Glutamatergic neuron (in vitro differentiated cells): ENCODE measurements at places on chromosomes 1 and 21.

- peaks cover 13% of the 10 kb centered on the region for H3K36me3 ChIP-seq
- H3K4me1 ChIP-seq, result peaks cover 7% of the 10 kb centered on the region
- H3K4me3 ChIP-seq, result no peak overlapping the region
- no peak for DNase-seq
- H3K27ac ChIP-seq, result no peak overlapping the region
Measured at GRCh38 chr21:36730291-36731281, 31.7 kb downstream of the SIM2 start.

DNA sequence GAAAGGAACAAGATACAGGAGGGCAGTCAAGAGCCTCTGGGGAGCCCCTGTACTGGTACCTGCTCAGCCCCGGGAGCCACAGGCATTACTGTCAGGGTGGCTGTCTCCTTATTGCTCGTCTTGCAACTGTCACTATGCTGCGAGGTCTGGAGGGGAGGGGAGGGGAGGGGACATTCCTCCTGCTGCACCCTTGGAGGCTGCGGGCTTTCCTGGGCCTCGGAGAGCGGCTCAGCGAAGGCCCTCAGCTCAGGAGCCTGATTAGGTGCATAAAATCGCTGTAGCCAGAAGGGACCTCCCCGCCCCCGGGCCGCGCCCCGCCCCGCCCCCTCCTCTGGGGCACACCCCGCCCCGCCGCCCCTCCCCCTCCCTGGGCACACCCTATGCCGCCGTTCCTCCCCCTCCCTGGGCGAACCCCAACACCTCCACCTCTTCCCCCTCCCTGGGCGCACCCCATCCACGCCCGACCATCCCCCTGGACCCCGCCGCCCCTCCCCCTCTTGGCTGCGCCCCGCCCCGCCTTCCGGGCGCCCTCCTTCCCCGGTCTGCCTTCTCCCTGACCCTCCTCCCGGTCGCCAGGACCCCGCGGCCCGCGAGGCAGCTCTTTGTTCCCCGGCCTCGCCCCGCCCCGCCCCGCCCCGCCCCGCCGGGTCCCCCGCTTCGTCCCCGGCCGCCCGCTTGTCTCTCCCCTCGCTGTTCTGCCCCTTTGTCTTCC is 35.5 kb downstream of the CACHD1 start:
- peaks cover 26% of the 10 kb centered on the region for H3K4me1 ChIP-seq
- no peaks in the 10 kb centered on the region for H3K36me3 ChIP-seq
- DNase-seq, result peak; percentile 81
- H3K27ac ChIP-seq, result peak overlapping the region; percentile 95
- peaks cover 7% of the 10 kb centered on the region for H3K27me3 ChIP-seq
- peak overlapping the region; percentile 87 for H3K4me3 ChIP-seq

GRCh38 chr1:202661136-202661845 is 49.0 kb downstream of the SYT2 start:
- H3K4me1 ChIP-seq, result peaks cover 28% of the 10 kb centered on the region
- DNase-seq, result no peak
- H3K27me3 ChIP-seq, result peaks cover 4% of the 10 kb centered on the region
- no peaks in the 10 kb centered on the region for H3K36me3 ChIP-seq

GRCh38 chr1:84198832-84199231 is 54.8 kb downstream of the PRKACB start:
- no peak overlapping the region for H3K27ac ChIP-seq
- no peaks in the 10 kb centered on the region for H3K4me1 ChIP-seq
- no peaks in the 10 kb centered on the region for H3K27me3 ChIP-seq
- H3K36me3 ChIP-seq, result peaks cover 5% of the 10 kb centered on the region
- no peak overlapping the region for H3K4me3 ChIP-seq
- no peak for DNase-seq

DNA sequence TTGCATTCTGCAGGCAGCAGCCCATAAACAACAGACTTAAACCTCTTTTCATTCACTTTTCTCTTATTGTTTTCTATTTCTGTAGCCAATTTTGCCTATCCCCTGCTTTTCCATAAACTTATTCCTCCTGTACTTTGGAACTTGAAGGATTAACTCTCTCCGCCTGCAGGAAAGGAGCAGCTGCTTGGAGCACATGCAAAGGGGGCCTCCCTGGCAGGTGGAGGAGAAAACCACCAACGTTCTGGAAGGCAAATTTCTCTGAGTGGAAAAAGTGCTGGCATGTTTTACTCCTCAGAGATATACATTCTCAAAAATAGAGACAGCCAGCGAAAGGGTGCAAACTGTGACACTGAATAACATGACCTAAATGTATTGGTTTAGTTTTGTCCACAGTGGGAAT is 33.6 kb downstream of the RGS21 start:
- no peak for DNase-seq
- no peak overlapping the region for H3K4me3 ChIP-seq
- H3K27ac ChIP-seq, result no peak overlapping the region

GRCh38 chr1:54456361-54456760 is 50.2 kb upstream of the SSBP3 start:
- no peaks in the 10 kb centered on the region for H3K27me3 ChIP-seq
- H3K4me3 ChIP-seq, result no peak overlapping the region
- peaks cover 27% of the 10 kb centered on the region for H3K4me1 ChIP-seq
- H3K36me3 ChIP-seq, result no peaks in the 10 kb centered on the region

DNA sequence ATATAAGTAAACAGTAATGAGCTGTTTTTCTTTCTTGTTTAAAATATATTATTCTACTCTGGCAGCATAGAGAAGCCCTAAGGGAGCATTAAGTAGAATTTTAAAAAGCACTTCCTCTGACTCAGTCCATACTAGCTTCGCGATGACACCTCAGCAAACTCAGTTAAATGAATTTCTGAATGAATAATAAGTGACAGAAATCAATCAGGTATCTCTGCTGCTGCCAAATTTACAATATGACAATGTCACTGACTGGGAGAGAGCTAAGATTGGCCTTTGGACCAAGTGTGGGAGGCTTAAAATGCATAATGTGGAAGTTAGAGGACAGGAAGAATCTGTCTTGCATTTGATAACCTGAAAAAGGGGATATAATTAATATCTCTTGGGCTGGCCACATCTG is 296.1 kb downstream of the HHIPL2 start:
- no peaks in the 10 kb centered on the region for H3K4me1 ChIP-seq
- no peak for DNase-seq
- peaks cover 2% of the 10 kb centered on the region for H3K27me3 ChIP-seq
- H3K36me3 ChIP-seq, result no peaks in the 10 kb centered on the region
- H3K4me3 ChIP-seq, result no peak overlapping the region
- no peak overlapping the region for H3K27ac ChIP-seq

DNA sequence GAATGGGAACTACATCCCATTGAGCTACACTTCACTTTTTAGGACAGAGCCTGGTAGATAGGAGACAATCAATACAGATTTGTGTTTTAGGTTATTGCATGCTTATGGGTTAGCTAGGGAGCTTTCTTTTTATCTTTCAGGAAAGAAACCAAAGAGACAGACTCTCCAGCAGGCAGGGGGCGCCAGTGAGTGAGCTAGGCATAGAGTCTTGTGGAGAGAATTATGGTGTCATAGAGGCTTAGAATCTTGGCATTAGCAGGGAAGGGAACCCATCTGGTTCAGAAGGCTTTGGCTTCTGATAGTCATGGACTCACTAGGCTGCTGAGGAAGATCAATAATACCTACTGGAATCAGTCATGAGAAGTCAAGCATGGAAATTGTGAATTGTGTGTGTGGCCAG is at the start of gene SMCP:
SMCP (plus strand) TSS at position 281 of the 400 bp plus-strand sequence. CDS start 6,101 bp downstream, outside the sequence.
- DNase-seq, result peak; percentile 43
- no peak within 1 kb of the TSS for H3K4me3 ChIP-seq
- H3K36me3 ChIP-seq, result peaks cover 5% of the 10 kb centered on the region
- H3K4me1 ChIP-seq, result no peaks in the 10 kb centered on the region
- H3K27ac ChIP-seq, result no peak within 1 kb of the TSS

- H3K27ac ChIP-seq, result no peak overlapping the region
- no peaks in the 10 kb centered on the region for H3K27me3 ChIP-seq
- H3K36me3 ChIP-seq, result no peaks in the 10 kb centered on the region
- H3K4me3 ChIP-seq, result no peak overlapping the region
Measured at GRCh38 chr1:91585502-91585901, 84.9 kb downstream of the CDC7 start.

- no peaks in the 10 kb centered on the region for H3K27me3 ChIP-seq
- DNase-seq, result no peak
- H3K4me3 ChIP-seq, result no peak overlapping the region
- H3K36me3 ChIP-seq, result no peaks in the 10 kb centered on the region
Measured at GRCh38 chr1:46148318-46148717, 15.9 kb upstream of the PIK3R3 start.

- H3K27ac ChIP-seq, result no peak overlapping the region
- DNase-seq, result no peak
- peaks cover 4% of the 10 kb centered on the region for H3K27me3 ChIP-seq
- no peak overlapping the region for H3K4me3 ChIP-seq
Measured at GRCh38 chr1:22812993-22813790, 102.6 kb downstream of the EPHB2 start.

- peak overlapping the region; percentile 22 for H3K4me3 ChIP-seq
- no peak for DNase-seq
- peaks cover 69% of the 10 kb centered on the region for H3K4me1 ChIP-seq
- peaks cover 32% of the 10 kb centered on the region for H3K27me3 ChIP-seq
- H3K36me3 ChIP-seq, result peaks cover 13% of the 10 kb centered on the region
- H3K27ac ChIP-seq, result no peak overlapping the region
Measured at GRCh38 chr1:204443871-204444581, 32.4 kb upstream of the PPP1R15B start.

GRCh38 chr1:29240400-29240837 is 4.1 kb downstream of the PTPRU start:
- peaks cover 6% of the 10 kb centered on the region for H3K36me3 ChIP-seq
- H3K27me3 ChIP-seq, result peaks cover 18% of the 10 kb centered on the region
- H3K27ac ChIP-seq, result peak overlapping the region; percentile 76
- H3K4me3 ChIP-seq, result peak overlapping the region; percentile 75

GRCh38 chr21:31490443-31490842 is 146.4 kb upstream of the TIAM1 start:
- no peak overlapping the region for H3K4me3 ChIP-seq
- H3K4me1 ChIP-seq, result peaks cover 10% of the 10 kb centered on the region
- peaks cover 6% of the 10 kb centered on the region for H3K36me3 ChIP-seq
- peaks cover 4% of the 10 kb centered on the region for H3K27me3 ChIP-seq
- DNase-seq, result no peak

- no peaks in the 10 kb centered on the region for H3K36me3 ChIP-seq
- H3K4me3 ChIP-seq, result no peak overlapping the region
- H3K27ac ChIP-seq, result no peak overlapping the region
- no peaks in the 10 kb centered on the region for H3K27me3 ChIP-seq
Measured at GRCh38 chr1:113659556-113659955, 99.7 kb downstream of the PHTF1 start.
